ENCODE measurements at places on chromosomes 13 and 19. TPM values are rescaled to one million over a fixed set of nuclear protein-coding genes. Genes with fewer than 3 reads are reported as not detected.
A peak's percentile ranks its signal among the peaks of the same experiment; 100 is the strongest.

Gene CYP2B6
- not detected for total RNA-seq

DNA sequence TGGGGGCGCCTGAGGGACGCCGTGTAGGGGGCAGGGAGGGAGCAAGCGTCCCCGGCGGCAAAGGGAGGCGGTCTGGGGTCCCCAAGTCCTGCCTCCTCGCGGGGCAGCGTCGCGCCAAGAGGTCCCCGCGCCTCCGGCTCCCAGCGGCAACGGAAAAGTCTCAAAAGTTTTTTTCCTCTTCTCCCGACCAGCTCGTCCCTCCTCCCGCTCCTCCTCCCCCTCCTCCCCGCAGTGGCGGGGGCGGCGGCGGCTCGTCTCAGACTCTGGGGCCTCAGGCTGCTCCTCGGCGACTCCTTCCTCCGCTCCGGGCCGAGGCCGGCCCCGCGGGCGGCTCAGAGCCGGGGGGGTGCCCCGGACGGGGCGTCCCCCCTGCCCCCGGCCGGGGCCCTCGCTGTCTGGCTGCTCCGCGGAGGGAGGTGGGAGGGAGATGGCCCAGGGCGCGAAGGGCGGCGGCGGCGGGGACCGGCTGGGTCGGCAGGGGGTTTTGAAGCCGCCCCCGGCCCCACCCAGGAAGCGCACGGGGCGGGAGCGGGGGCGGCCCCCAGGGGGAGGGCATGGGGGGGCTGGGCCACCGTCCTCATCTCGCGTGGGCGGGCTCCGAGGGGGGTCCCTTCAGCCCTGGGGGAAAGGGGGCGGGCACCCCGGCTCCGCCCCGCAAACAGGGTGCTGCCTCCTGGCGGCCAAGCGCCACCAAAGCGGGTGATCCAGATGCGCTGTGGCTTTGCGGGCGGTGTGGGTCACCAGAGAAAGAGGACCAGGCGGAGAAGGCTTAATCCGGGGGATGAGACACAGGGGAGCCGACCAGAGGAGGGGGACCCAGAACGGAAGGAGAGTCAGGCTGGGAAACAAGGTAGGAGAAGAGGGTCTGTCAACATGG lies at the start of gene TGFB1:
Gene TGFB1, minus strand, starts transcription at position 457 of the 877 bp plus-strand sequence. CDS start 878 bp downstream, outside the sequence.
- peak; percentile 80 for DNase-seq

GRCh38 chr19:17997969-17998826 lies 9.8 kb upstream of the ARRDC2 start:
- DNase-seq = no peak

Gene SPACA6
- total RNA-seq = 8.8 TPM

GRCh38 chr13:102877303-102877702 lies 31.5 kb downstream of the ERCC5 start:
- no peak for DNase-seq

GRCh38 chr19:19105365-19106055 lies 32.8 kb downstream of the TMEM161A start:
- no peak for DNase-seq

Gene ELSPBP1
- not detected for total RNA-seq

DNA sequence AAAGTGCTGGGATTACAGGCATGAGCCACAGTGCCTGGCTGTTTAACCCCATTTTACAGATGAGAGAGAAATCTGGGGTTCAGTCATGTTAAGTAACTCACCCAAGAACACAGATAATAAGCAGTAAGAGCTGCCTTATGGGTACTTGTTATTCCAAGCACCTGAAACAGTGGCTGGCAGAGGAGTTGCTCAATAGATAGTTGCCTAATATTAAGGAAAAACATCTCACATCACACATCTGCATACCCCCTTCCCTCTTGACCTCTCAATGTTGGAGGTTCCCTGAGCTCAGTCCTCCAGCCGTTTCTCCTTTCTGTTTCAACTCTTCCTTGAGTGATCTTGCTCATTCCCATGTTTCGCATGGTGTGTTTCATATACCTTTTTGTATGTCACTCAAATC lies 401.9 kb downstream of the KLF12 start:
- DNase-seq = no peak

DNA sequence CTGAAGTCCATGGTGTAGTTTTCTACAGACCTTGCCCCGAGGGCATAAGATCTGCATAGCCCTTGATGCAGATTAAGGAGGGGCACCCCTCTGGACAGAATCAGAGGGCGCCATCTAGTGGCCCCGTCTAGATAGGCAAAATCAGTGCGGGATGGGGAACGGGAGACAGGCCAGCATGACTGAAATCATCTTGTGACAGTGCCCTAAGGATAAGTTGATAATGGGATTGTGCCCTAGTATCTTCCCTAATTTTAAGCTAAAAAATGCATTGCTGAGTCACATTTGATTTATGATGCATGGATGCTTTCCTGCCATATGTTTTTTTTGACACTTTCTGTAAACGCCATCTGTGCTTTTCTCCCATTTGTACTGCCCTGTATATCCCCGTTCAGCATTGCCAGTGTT lies 19.0 kb upstream of the GPI start:
- DNase-seq = peak; percentile 65

DNA sequence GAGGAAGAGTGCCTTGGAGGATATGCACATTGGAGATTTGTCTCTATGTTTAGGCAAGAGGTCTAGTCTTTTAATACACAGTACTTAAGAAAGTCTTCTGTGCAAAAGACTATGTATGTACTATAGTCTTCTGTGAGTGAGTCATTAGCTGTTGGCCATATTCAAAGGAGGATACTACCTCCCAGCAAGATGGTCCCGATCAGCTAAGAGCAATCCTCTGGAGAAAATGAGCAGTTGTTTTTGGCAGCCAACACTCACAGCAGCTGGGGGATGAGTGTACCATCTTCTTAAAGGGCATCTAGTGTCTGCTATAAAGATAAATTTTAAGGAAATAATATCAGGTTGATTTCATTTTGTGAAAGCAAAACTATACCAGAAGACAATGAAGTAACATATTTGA lies 487.8 kb downstream of the KCTD12 start:
- DNase-seq = no peak

DNA sequence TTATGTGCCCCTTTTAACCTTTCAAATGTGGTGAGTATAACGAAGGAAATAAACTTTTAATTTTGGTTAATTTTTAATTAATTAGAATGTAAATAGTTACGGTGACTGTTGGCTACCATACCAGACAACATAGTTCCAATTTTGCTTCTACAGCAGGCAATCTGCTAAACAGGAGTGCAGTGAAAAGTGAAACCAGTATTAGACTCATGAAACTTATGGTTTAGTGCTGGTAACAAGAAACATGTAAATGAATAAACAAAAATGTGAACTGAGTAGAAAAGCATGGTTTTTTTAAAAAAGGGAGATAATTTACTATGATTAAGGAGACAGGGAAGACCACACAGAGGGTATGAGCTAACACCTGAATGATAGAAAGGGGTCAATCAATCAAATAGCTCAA lies 478.4 kb downstream of the PCDH9 start:
- DNase-seq = no peak

DNA sequence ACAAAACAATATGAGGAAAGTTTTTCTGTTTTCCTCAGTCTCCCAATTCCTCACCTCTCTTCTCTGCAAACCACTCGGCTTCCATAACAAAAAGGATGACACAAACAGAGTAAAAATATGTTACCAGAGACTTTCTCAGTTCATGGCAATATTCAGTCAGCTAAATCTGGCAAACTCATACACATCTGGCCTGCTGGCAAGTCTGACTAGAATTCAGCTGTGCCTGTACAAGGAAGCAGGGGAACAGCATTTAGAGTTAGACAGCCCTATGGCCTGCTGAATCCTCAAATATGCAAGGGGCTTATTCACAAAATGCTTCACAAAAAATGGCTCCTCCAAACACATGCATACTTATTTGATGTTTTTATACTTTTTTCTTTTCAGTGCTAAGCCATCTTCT lies 227.8 kb downstream of the ENOX1 start:
- DNase-seq = no peak

Gene ZNF772
- 2.3 TPM for total RNA-seq

DNA sequence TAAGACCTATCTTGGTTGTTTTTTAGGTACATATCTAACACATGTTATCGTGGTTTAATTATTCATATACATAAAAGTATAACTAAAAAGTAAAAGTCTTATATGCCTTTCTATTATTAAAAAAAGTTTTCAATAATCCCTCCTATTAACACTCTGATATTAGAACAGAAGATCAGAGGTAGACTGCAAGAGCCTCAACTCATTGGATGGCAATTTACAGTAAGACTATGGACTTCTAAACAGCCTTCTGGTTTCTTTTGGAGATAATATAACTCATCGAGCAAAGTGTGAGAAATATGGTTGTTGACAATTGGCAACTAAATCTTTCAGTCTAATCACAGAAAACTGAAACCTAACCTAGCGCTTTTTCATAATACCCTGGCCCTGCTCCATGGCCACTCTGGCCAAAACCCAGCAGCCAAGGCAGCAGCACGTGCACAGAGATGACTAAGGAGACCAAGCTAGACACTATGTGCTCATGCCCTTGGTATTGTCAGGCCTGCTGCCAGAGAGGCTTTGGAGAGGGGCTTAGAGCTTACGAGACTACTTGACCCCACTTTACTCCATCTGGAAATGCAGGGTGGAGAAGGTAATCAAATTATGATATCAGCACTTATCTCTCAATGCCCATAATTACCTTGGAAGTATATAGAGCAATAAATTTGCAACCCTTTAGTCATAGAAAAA lies 40.6 kb upstream of the EEF1AKMT1 start:
- DNase-seq = peak; percentile 92

Gene UCHL3
- 55.6 TPM for total RNA-seq

Gene ZNF222
- 2.7 TPM for total RNA-seq

- DNase-seq = no peak
Measured at GRCh38 chr13:43356567-43356966, 333.2 kb downstream of the DNAJC15 start.

GRCh38 chr19:21463449-21464105 lies 41.8 kb upstream of the ZNF429 start:
- no peak for DNase-seq

DNA sequence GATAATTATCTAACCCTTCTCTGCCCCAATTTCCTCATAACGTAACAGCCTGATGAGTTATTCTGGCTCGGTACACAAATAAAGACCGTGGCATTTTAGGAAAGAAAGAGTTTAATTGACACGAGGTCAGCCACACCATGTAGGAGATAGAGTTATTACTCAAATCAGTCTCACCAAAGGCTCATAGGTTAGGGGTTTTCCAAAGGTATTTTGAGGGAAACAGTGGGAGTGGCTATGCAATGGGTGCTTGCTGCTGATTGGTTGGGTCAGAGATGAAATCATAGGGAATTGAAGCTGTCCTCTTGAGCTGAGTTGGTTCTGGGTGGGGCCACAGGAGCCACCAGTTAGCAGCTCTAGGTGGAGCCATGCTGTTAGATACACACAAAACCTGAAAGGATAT lies 137.5 kb downstream of the FREM2 start:
- DNase-seq = no peak

Gene SGCG
- not detected for total RNA-seq

DNA sequence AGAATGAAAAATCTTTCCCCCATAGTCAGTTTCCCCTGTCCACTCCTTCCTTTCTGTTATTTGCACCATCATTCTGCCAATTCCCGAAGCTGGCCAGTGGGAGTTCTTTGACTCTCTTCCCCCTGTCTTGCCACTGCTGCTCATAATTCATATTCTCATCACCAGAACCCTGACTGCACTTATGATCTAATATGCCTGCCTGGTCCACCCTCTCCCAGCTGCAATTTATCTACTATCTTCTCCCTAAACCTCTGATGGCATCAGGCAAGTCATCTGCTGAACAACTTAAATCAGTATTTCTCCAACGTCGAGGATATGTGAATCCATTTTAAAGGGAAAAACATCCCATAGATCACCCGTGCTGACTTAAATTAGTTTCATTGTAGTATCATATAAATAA lies 458.0 kb upstream of the GPC6 start:
- no peak for DNase-seq

DNA sequence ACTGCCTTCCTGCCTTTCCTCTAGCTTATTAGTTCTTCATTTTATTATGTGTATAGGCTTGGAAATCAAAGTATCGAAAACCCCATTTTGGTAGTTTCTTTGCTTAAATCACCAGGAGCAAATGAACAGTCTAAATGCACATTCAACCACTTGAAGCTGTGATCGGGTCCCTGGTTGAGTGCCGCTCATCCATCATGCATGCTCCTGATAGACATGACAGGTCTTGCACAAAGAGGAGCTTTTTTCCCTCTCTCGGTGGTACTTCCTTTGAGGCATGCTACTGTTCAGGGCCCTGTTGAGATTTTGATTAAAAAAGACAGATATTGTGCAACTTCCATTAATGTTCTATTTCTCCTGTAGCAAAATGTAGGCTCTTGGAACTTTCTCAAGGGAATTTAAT lies 185.8 kb downstream of the OLFM4 start:
- DNase-seq = no peak

DNA sequence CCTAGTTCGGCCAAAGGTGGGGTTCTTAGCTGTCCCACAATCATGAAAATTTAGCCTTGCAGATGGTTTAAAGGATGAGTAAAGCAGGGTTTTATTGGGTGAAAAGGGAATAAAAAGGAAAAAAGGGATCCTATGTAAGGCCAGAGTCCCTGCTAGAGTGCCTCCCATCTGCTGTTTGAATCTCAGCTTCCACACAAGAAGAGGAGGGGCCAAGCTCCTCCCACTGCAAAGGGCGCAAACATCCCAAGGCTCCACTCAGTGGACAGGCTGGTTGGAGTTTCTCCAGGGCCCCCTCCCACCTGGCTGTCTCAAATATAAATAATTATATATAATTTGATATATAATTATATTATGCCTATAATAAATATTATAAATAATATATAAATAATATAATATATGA lies 1272.1 kb upstream of the PCDH20 start:
- DNase-seq = no peak

Gene MPV17L2
- total RNA-seq = 12.5 TPM

Gene LGI4
- 0.25 TPM for total RNA-seq

GRCh38 chr13:53017433-53017970 lies 11.1 kb upstream of the OLFM4 start:
- no peak for DNase-seq

DNA sequence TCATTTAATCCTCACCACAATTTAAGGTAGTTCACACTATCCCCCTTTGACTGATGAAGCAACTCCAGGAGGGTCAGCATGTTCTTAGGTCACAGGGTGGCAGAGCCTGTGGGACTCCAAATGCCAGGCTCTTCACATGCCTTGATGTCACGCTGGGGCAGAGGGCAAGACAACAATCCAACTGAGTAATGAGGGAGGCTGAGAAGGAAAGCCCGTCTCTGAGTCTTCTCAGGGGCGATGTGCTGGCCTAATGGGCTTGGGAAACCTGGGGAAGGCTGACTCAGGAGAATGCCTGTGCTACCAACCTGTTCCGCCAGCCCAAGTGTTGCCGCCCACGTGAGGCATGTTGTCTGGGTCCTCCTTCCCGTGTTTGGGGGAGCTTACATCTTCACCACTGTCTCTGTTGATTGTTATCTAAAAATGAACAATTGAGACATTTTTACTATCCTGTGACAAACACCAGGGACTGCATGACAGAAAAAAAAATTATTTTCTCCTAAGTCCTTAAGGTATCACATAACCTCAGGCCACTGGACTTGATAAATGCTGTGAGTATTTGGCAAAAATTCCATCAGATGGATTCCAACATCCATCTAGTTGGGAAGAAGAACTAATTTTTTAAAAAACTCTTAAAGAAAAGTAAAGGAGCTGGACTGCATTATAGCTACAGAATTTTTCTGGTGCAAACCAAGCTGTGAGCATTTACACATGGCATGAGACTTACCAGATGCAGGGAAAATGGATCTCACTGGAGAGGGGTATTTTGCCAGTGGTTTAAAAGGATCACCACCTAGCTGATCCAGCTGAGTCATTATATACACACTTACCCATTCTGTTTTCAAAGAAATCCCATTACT lies 157.5 kb downstream of the RGCC start:
- DNase-seq = peak; percentile 27

Gene ZSCAN4
- total RNA-seq = not detected

All from HFFc6 (cell line).